Fibroblast of skin of abdomen (primary cell): ENCODE measurements at places on chromosomes 16 and 17.

GRCh38 chr16:84630446-84631152 is 12.7 kb upstream of the COTL1 start:
- no peak for DNase-seq

DNA sequence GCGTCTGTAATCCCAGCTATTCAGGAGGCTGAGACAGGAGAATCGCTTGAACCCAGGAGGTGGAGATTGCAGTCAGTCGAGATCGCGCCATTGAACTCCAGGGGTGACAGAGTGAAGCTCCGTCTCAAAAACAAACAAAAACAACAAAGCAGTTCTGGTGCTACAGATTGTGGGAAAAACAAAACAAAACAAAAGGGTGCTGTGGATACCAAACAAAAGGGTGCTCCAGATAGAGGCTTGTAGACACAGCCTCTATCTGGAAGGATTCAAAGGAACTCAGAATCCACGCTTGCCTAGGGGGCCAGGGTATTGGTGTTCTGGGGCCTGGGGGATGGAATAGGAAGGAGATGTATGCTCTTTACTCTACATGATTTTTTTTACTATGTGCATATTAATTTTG is 2.5 kb downstream of the MYLK3 start:
- no peak for DNase-seq

GRCh38 chr16:86846136-86846535 is 267.8 kb downstream of the FOXL1 start:
- DNase-seq = no peak

GRCh38 chr16:28283173-28283572 is 9.2 kb upstream of the SBK1 start:
- no peak for DNase-seq

DNA sequence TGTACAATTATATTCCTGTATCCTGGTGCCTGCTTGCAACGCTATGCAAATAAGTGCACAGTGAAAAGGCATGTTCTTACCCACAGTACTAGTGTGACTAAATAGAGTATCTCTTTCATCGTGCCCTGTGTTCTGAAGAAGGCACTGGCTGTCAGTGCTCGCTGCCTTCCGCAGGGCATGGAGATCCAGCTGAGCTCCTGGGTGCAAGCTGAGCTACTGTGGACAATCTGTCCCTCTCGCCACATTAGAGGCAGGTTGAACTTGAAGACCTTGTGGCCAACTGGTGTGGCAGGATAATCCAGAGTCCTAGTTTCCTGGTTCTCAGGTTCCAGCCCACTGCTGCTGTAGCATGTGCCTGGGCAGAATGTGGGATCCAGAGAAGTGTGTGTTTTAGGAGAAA is 1.9 kb upstream of the ST6GALNAC1 start:
- no peak for DNase-seq

GRCh38 chr17:56047331-56047730 is 105.9 kb upstream of the ANKFN1 start:
- no peak for DNase-seq

DNA sequence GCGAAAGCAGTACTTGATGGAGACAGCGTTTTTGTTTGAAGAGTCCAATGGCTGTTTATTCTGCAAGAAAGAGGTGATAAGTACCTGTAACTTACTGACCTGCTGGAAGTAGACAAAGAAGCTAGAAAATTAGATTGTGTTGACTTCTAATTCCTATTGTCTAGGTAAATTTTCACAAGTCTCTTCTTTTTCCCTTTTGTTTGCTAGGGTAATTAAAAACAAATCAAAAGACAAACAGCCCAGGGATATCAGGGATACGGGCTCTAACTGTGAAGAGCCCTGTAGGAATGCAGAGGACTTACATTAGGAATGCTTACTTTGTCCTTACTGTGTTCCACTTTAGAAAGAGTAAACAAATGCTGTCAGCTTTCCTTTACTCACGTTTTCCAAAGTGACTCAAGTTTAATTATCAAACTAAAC is 7.0 kb downstream of the PSME3IP1 start:
- DNase-seq = no peak

GRCh38 chr16:73058616-73059409 is 10.9 kb upstream of the ZFHX3 start:
- DNase-seq = peak; percentile 59

DNA sequence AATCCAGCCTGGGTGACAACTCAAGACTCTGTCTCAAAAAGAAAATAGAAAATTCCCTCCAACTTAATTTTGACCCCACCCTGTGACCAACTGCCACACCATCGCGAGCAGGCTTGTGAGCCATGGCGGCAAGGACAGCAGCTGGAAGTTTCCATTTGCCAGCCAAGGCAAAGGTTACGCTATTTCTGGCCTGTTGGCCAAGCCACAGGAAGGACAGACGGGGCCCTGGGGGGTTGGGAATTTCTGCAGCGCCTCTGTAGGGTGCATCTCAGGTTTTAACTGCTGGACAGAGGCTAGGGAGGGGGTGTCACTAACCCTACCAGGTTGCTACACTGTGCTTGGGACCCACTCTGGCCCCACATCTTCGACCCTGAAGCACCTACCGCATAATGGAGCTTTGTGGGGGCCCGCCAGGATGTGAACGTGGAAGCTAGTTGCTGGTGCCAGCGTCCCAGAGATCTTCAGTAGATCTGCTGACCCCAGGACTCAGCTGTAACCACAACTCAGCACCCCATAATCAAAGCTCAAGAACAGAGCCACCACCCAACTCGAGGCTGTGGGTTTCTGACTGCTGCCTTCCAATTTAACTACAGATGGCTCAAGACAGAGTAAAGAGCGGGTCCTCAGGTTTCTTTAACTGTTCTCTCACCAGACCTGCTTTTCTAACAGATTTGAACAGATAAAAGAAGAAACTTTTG is 10.9 kb downstream of the KIFC3 start:
- no peak for DNase-seq

DNA sequence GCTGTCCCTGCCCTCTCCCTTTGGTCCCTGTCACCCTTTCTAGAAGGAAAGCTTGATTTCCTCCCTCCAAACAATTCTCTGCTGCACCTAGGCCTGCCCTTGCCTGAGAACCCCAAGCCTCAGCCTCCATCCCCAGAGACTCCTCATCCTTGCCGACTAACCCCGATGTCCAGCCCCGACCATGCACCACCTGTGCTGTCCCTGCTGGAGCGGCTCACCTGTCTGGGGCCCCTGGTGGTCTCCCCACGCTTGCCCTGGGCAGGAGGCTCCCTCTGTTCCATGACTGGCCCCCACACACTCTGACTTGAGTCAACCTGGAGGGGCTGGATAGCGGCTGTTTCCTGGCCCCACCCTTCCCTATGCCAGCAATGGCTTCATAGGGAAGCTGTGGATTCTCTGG is 12.0 kb upstream of the SRRM2 start:
- no peak for DNase-seq

GRCh38 chr17:41894791-41895331 is 23.9 kb downstream of the ACLY start:
- DNase-seq = peak; percentile 91
